ENCODE measurements at places on chromosomes 2 and 18.

- no peak for DNase-seq
Observed at GRCh38 chr2:23027396-23027795, 357.6 kb upstream of the KLHL29 start.

DNA sequence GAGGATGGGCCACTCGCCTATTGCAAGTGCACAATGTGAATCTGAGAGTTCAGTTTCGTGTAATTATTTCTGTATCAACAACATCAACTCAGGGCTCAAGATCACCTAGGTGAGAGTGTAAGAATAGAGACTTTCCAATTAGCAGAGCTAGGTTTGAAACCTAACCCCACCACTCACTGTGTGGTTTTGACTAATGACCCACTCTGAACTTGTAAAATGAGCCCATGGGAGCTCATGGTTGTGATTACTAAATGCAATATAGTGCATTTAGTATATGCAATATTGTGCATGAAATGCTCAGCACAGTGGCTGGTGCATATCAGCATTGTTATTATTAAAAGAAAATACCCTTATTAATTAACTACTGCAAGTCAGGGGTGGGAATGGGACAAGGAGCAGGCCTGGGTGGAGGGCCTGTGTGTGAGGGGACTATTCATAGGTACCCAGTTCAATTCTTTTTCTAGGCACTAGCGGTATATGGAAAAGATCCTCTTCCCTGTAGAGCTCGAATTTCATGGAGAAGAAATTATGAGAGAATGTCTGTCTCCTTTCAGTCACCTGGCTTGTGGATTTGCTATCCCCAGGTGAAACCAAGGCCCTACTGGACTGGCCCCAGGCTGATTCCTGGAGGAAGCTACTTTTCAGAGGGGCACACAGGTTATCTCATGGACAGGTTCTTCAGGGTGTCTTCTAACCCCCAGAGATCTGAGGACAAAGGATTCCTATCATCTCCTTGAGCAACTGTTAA, 169.5 kb downstream of the GFPT1 start:
- DNase-seq: no peak

GRCh38 chr18:46424898-46425297, 232.1 kb downstream of the LOXHD1 start:
- no peak for DNase-seq

- peak; percentile 88 for DNase-seq
Observed at GRCh38 chr2:186589612-186590349, at the start of gene ITGAV. Gene ITGAV, plus strand, starts transcription at chr2:186590056. Its CDS starts 283 bp downstream, at chr2:186590339.

DNA sequence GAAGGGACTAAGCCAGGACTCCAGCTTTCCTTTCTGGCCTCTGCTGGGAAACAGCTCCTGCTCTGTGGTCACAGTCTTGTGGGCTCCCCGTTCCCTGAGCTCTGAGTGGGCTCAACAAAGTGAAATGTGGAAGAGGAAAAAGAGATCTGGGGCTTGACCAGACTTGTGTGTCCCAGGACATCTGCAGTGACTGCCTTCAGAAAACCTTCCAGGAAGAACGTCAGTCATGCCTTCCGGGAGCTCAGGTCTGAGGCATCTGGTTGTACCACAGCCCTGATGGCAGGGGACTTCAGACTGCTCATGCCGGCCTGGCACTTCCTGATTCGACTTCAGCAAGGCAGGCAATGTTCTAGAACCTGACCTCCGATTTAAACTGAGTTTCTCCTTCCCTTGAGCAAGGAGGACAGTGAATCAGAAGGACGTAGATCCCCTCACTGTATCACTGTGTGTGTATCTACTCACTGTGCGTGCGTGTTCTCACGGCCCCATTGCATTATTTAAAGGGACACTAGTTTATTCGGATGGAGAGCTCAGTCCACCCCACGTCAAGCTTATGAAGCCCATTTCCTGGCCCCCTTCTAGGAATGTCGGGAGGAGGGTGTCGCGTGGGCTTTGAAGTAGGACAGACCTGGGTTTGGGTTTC, 548 bp upstream of the FBLN7 start:
- peak; percentile 29 for DNase-seq

GRCh38 chr2:86213056-86213455, 13.8 kb downstream of the MRPL35 start:
- DNase-seq: peak; percentile 48

- no peak for DNase-seq
Observed at GRCh38 chr2:238560234-238560633, 133.5 kb downstream of the ASB1 start.

DNA sequence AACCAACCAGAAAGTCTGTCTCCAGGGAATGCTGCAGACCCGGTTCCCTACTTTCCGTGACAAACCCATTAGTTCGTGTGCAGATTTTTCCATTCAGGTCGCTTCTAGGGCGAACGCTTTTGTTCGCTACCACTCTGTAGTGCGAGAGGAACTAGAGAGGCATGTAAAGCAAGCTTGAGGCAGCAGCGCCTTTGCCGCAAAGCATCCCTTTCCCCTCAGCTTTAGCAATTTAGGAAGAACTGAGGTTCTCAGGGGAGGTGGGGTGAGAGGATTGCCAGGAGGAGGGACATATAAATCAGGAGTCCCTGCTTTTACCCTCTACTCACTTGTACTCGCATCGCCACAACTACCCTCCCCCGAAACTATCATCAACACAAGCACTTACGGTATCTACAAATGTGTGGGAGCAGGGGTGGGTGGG, 748 bp upstream of the ZNF804A start:
- peak; percentile 3 for DNase-seq

DNA sequence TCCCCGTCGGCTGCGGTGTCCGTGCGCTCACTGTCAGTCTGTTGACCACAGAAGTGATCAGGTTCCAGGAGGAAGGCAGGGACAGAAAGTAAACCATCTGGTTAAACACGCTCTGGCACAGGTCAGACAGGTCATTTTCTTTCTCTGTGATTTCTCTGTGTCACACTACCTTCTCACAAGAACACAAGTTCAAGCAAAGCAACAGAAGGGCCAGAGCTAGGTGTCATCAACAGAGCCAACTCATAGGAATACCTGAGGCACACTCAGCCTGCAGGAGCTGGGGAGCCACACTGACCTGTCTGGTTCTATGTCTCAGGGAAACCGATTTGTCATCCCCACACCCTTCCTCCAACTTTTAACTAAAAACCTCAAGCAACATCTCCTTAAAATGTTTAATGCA, 115.1 kb upstream of the ZBTB14 start:
- DNase-seq: no peak

GRCh38 chr18:47944972-47945852, 14.8 kb upstream of the SMAD2 start:
- DNase-seq: peak; percentile 58

GRCh38 chr2:26630669-26631360, 10.4 kb downstream of the CIB4 start:
- DNase-seq: no peak

GRCh38 chr2:12120281-12121150, 374.1 kb downstream of the LPIN1 start:
- DNase-seq: no peak

- peak; percentile 32 for DNase-seq
Observed at GRCh38 chr2:157839162-157839801, 36.8 kb downstream of the ACVR1 start.

- DNase-seq: peak; percentile 39
Observed at GRCh38 chr2:170739048-170739447, 23.9 kb downstream of the SP5 start.

- DNase-seq: peak; percentile 65
Observed at GRCh38 chr2:88159955-88160415, 10.2 kb upstream of the THNSL2 start.

- no peak for DNase-seq
Observed at GRCh38 chr2:937530-937929, 13.1 kb upstream of the SNTG2 start.

- no peak for DNase-seq
Observed at GRCh38 chr2:205655779-205656456, 26.4 kb upstream of the NRP2 start.

GRCh38 chr18:49279041-49279440, 181.4 kb downstream of the DYM start:
- DNase-seq: no peak

- no peak for DNase-seq
Observed at GRCh38 chr2:38079116-38080052, 3.4 kb upstream of the CYP1B1 start.

DNA sequence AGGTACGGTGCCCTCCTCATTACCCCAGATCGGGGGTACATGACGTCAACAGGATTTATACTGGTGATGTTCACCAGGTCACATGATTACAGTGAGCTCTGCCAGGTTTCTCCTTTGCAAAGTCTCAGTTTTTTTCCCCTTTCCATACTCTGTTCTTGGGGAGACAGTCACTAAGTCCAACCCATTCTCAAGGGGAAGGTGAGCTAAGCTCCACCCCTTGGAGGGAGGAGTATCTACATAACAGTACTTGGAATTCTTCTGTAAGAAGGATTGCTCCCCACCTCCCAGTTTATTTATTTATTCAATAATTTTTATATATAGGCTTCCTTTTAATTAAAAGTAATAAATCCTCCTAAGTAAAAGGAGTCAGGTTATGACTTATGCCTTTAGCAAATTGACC, 34.1 kb upstream of the SOS1 start:
- DNase-seq: no peak

GRCh38 chr18:32443706-32444215, 26.9 kb downstream of the GAREM1 start:
- DNase-seq: no peak

DNA sequence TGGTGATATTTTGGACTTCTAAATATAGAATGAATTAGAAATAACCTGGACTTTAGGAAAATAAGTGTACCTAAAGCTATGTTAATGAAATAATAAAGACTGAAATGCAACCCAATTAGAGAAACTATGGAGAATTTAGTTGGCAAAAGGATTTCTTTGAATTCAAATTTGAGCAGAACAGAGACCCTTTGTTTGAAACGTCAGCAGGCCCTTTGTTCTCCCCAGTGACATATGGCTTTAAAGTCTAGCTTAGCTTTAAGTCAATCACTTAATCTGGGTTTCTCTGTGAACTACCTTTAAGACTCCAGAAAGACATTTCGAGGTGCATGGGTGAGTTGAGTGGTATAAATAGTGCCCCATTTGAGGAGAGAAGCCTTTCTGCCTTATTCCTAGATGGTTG, 130.5 kb upstream of the CREB1 start:
- no peak for DNase-seq

- no peak for DNase-seq
Observed at GRCh38 chr18:8479789-8480188, 129.4 kb upstream of the RAB12 start.

- no peak for DNase-seq
Observed at GRCh38 chr2:148745151-148745851, 100.8 kb downstream of the EPC2 start.

DNA sequence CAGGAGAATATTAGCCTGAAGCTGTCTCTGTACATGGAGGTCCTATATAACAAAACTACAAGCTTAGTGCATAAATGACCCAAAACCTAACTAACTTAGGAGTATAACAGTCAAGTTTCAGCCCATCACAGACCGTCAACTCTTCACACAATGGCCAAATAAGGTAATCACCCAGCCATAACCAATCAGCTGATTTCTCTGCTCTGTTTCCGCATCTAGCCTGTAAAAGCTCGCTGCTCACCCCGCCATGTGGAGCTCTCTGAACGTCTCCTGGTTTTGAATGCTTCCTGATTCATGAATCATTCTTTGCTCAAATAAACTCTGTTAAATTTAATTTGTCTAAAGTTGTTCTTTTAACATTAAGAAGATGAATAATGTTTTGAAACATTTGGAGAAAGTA, 593.6 kb downstream of the TMX3 start:
- DNase-seq: no peak

- no peak for DNase-seq
Observed at GRCh38 chr2:166468124-166469024, 25.7 kb downstream of the SCN7A start.
